ENCODE measurements at places on chromosomes 12 and 14.

DNA sequence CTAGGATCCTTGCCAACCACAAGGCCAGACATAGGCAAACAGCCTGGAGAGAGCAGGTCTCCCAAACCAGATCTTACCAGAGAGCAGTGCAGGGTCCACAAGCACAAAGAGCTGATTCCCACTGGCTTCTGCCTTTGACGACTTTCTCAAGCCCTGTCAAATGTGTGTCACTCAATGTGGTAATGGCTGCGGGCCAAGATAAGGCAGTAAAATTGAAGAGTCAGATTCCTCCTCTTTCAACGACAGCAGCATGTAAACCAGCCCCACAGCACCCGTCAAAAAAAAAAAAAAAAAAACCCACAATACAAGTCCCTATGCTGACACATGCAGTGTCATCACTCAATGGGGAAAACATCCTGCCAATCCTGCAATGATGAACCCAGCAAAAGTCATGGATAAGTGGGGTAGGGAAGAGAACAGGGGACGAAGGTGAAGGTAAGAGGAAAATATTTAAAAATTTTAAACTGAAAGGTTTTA is at the start of gene STON2:
TSS of gene STON2 (minus strand) at position 123 of the 477 bp plus-strand sequence. CDS start 1,942 bp downstream, outside the sequence.
- DNase-seq, result peak; percentile 22

GRCh38 chr12:106144847-106145246 is 6.1 kb upstream of the NUAK1 start:
- no peak for DNase-seq

- DNase-seq, result no peak
These were observed 111.8 kb upstream of the DNM1L start for GRCh38 chr12:32567296-32567674.

GRCh38 chr14:73008501-73008900 is 18.4 kb downstream of the ZFYVE1 start:
- DNase-seq, result no peak

DNA sequence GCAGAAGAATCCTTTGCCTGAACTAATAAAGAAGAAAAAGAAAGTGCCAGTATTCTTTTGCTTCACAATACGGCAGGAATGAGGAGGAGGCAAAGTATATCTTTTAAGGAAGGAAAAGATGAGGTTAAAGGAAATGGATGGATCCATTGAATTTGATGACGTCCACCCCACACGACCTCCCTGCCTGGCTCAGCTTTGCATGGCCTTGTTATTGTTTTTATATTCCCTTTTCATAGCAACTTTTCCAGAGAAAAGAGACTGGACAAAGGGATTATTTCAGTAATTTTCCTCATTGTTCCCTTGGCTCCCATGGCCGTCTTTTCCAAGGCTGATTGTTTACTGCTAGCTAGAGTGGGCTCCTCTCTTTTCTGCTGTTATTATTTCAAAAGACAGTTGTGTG is 123.2 kb upstream of the SEL1L start:
- DNase-seq, result no peak

DNA sequence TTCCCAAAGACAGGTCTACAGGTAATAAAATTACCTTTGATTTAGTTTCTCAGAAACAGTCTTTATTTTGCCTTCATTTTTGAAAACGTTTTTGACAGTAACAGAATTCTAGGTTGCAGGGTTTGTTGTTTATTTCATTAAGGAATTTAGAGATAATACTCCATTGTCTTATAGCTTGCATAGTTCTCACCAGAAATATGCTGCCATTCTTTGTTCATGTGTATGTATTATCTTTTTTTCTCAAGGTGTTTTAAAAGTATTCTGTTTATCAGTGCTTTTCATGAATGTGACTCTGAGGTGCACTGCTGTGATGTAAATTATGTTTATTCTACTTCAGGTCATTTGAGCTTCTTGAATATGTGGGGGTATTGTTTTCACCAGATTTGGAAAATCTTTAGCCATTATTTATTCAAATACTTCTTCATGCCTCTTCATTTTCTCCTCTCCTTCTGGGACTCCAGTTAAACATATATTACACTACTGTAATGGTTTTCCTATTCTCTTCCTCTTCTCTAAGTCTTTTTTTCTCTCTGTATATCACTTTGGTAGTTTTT is 32.7 kb downstream of the ZNF605 start:
- no peak for DNase-seq

DNA sequence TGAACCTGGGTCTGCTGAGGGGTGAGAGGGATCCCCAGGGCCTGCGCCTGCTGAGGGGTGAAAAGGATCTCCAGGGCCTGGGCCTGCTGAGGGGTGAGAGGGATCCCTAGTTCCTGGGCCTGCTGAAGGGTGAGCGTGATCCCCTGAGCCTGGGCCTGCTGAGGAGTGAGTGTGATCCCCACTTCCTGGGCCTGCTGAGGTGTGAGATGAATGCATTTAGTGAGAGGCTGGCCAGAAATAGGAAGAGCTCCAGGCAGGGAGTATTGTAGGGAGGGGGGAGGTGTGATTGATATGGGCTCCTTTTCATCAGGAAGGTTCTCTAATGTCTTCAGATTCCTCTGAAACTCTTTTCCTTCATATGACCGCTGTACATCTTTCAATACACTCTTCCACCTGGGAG is 43.0 kb downstream of the FAM186A start:
- no peak for DNase-seq

DNA sequence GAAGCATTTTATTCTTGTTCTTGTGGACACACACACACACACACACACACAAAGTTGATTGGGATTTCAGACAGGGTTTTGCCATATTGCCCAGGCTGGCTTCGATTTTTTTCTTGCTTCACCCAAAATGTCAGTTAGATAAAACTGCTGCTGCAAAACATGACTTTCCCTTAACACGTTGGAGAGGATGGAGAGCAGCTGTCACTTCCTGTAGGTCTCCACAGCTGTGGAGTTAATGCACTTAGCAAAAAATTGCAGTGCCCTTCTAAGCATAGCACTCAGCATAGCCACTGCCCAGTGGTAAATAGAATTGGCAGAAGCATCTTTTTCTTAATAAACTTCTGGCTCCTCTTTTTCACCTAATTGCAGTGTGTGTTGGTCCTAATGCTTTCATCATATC is 54.5 kb downstream of the PDZRN4 start:
- no peak for DNase-seq

DNA sequence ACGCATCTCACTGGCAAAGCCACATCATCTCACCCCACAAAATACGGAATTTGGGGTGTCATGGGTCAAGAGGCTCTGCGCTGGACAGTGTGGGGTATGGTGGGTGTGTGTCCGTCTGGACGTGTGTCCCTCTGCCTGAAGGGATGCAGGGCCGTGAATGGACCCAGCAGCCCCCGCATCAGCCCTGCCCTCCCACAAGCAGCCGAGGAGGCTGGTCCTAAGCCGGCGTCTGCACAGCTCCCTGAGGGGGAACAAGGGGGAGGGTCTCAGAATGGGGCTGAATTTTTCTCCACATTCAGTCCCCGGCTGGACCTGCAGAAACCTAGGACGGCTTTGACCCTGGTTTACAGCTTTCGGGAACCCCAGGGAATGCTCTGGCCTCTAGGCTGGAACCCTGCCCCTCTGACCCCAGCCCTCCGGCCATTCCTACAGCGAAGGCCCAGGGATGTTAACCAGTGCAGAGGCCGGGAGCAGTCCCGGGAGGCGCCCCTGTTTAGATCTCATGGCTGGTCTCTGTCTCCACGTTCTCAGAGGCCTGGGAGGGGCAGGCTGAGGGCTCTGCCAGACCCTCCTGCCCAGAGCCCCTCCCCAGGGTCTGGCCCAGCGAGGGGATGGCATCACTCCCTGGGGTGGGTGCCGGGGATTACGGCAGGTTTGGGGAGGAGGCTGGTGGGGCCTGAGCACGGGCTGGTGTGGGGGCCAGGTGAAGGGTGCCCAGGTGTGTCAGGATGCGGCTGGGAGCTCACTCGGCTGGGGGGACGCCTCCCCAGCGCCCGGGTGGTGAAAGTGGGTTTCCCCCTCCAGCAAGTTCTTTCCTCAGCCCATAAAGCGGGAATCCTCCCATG is 156.5 kb upstream of the C14orf180 start:
- DNase-seq, result no peak

GRCh38 chr14:101587441-101587911 is 26.2 kb downstream of the DIO3 start:
- no peak for DNase-seq

- no peak for DNase-seq
These were observed 183.5 kb upstream of the ABCD2 start for GRCh38 chr12:39803151-39803550.

- no peak for DNase-seq
These were observed 85.9 kb downstream of the ST8SIA1 start for GRCh38 chr12:22248571-22249115.

DNA sequence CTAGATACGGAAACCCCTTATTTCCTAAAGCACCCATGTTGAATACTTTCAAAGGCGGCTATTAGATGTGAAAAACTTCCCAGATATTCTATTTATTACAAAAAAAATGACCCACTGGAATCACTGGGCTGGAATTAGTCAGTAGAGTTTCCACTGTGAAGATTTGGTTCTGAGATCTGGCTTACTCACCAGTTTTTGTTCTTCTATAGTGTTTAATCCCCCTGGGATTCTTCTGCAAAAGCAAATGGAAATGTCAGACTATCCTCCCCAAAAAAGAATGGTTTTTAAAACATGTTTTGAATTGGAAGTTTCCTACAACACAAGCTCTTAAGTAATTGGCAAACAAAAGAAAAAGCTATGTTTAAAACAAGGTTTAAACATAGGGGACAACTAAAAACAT is 166.4 kb downstream of the STXBP6 start:
- DNase-seq, result no peak

- DNase-seq, result no peak
These were observed 313.3 kb downstream of the TMEM121 start for GRCh38 chr14:105839425-105840265.

- no peak for DNase-seq
These were observed 96.2 kb downstream of the ITPR2 start for GRCh38 chr12:26736563-26737486.

DNA sequence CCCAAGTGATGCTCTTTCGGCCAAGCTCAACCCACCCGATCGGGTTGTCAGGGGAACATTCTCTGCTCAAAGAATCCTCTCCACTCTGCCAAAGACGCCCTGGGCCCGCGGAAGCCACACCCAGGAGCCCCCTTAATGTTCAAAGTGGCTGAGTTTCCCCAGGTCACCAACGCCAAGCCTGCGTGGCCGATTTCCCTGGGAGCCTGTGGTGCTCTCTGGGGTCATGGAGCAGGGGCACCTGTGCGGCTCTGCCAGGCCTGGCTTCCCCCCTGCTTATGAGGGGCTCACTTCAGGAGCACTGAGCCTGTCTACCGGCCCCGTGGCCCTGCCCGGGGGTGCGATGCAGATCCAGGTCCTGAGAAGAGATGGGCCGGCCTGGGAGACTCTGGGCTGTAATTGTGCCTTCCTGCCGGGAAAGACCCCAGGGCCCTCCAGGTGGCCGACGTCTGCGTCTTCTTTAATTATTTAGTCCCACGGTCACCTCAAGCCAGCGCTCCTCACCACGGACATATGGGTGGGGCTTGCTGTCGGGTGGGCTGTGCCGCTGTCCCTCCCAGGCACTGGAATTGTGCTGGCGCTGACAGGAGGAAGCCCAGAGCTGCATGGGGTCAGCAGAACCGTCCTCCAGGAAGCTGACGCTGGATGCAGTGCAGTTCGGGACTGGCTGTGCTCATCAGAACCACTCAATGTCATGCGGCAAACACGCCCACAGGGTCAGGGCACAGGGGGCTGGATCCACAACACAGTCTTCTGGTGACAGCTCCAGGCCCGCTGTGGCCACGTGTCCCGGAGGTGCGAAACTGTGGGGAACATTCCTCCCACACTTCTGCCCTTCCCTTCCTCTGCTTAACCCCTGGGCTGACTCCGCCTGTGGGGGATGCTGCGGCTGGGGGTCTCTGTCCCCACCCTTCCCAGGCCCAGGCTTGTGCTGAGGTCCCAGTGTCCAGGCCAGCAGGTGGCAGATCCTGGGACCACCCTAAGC is 267.6 kb upstream of the SFSWAP start:
- DNase-seq, result no peak

GRCh38 chr14:49549446-49549845 is 36.7 kb downstream of the RPS29 start:
- DNase-seq, result no peak

DNA sequence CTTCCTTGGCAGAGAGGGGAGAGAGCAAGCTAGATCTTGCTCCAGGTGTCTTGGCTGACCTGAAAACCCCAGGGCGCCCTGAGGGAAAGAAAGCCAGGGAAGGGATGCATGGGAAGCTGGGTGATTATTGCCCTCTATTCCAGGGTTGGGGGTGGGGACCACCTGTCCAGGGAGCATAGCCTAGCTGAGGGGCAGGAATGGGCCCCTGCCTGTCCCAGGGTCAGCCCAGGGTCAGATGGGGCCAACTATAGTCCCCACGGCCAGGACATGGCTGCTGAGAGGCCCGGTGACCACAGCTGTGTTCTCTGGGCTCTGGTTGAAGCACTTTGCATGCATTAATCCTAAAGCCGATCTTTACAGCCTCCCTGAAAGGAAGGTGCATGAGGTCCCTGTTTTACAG is 30.1 kb upstream of the ZFP36L1 start:
- DNase-seq, result no peak

DNA sequence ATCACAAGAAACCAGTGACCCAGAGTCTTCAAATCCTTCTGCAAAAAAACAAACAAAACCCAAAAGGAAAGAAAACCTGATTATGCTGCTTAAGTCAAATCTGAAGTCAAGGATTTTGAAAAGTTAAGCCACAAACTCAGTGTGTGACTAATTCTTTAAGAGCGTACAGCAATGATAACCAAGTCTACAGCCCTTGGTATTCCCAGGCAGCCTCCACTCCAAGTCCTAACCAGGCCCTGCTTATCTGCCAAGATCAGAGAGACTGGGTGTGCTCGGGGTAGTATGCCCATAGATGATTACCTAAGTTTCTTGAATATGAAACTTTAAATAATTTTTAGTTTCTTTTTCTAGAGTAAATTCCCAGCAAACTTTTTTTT is 13.1 kb downstream of the PGAM5 start:
- no peak for DNase-seq

DNA sequence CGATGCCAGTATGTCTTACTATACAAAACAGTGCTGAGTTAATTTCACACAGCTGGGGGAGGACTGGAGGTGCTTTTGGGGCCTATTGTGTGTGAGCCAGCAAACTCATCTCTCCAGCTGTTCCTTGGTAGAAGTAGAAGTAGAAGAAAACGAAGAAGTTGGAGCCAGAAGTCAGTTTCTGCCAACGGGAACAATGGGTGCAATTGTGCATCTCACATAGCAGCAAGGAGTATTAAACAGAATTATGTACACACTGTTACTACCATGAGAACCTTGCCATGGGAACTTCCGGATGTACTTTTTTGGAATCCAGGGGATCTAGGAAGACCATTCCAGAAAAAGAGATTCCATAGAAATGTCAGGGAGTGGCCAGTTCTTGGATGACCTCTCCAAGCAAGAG is 88.6 kb downstream of the VCPKMT start:
- DNase-seq, result no peak

DNA sequence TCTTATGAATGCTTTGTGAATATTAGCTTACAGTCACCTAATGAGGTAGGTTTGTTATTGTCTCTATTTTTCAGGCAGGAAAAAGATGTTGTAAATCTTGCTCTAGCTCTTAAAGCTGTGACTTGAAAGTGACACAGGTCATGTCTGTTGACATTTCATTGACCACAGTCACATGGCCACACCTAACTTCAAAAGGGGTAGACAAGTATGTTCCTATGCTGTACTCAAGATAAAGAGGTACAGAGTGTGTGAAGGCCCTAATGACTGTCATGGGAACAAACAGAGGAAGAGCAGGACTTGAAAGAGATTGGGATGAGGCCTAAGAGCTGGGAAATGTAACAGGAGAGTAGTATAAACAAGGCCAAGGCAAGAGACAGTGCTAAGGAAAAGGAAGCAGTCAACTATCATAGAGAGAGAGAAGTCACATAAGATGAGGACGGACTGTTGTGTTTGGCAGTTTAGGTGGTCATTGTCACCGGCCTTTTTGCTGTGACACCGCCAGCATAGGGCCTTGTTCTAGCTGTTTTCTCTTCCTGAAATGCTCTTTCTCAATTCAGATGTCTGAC is 181.0 kb downstream of the CFAP54 start:
- no peak for DNase-seq

- no peak for DNase-seq
These were observed 72.6 kb downstream of the BBS10 start for GRCh38 chr12:76275511-76276093.
